ENCODE measurements at places on chromosomes 11 and 22.

DNA sequence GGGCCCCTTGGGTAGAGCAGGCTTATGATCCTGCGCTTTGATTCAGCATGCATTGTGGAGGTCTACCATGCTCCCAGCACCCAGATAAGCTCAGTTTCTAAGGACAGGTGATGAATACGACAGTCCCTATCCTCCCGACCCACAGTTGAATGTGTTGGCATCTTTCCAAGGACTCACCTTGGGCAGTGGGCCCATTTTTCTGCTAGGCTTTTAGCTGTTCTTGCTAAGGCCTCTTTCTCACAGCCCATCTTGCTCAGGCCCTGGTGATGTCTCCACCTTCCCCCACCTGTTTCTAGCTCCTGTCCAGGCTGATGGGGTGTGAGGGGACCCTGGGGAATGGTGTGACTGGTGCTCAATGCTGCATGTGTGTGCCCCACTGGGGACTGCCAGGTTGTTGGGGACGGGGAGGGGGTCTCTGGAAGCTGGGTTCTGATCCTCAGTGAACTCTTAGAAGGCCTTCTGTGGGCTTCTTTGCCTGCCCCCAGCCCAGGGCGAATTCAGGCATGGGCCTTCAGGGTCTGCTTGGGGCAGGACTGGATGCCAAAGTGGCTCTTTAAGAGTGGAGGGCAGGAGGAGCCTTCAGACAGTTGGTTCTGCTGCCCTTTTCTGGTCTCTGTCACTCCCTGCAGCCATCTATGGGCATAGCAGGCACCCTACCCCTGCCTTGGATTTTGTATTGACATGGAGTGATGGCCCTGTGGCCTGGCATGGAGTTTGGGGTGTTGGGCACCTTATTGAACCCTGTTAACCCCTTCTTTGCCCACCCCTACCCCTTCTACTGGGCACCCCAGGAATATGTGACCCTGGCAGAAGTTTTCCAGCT, 33.1 kb downstream of the PHLDB1 start:
- DNase-seq, result peak; percentile 24

- no peak for DNase-seq
Observed at GRCh38 chr11:67600324-67601029, 6.3 kb upstream of the NDUFV1 start.

DNA sequence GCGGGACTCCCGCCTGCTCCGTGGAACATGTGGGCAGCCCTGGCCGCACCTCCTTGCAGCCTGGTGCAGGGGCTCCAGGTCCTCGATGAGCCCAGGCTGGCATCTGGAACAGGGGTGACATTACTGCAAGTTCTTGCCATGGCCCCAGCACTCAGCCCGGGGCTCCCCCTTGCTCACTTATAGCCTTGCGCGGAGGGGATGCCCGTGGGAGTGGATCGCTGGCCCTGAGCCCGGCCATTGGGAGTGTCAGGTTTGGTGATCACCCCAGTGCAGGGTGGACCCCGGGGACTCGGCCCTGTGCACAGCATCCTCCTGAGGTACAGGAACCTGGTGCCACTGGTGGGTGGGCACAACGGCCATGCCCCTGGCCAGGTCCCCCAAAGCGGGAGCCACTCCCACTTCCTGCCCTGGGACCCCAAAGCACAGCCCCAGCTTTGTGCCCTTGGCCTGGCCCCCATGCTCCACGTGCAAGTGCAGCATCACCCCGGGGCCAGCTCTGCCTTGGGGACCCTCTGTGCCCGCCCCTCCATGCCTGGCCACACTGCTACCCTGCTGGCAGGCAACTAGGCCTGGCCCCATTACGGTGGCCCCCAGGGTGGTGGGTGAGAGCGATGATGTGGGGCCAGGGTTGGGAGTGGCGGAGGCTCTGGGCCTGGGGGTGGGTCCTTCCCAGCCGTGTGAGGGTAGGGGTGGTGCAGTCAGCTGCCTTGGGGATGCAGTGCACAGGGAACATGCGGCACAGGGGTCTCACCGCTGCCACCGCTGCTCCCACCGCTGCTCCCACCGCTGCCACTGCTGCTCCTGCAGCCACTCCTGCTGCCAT, 439.8 kb downstream of the TBC1D22A start:
- no peak for DNase-seq

- no peak for DNase-seq
Observed at GRCh38 chr11:95330302-95330701, 99.3 kb upstream of the SESN3 start.

GRCh38 chr11:133579165-133580031, 47.1 kb upstream of the OPCML start:
- DNase-seq, result no peak

GRCh38 chr22:36220451-36220921, 18.8 kb downstream of the APOL2 start:
- no peak for DNase-seq

DNA sequence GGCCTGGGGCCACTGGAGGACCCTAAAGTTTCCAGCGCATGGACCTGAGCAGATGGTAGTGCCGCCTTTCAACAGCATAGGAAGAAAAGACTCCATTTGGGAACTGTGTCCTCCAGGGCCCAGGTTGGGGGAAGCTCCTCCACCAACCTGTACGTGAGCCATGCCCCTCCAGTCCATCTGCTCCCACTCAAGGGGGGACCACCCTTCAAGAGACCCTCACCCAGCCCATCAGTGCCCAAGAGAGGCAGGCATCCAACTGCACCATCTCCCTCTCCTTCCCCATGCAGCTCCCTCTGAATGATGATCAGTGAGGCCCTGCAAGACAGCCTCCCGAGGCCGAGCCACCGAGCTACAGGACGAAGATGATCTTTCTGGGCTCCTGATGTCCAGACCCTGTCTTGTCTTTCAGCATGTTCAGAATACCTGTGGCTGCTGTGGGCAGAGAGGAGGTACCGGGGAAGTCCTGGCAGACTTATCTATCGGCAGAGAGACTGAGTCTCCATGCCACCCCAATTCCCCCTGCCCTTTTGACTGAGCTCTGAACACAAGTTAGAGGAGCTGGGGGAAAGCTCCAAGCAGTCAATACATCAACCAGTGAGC, 25.0 kb upstream of the JAM3 start:
- DNase-seq, result no peak

- no peak for DNase-seq
Observed at GRCh38 chr11:72613450-72613849, 60.8 kb downstream of the PDE2A start.

GRCh38 chr22:25368271-25368670, 148.8 kb downstream of the CRYBB2 start:
- DNase-seq, result no peak

- no peak for DNase-seq
Observed at GRCh38 chr11:76659672-76660532, 10.6 kb downstream of the LRRC32 start.

GRCh38 chr11:68575025-68575665, 109.2 kb upstream of the GAL start:
- no peak for DNase-seq

- DNase-seq, result no peak
Observed at GRCh38 chr11:108857382-108857781, 192.5 kb downstream of the DDX10 start.

GRCh38 chr11:134275534-134276395, at the start of gene GLB1L3:
Gene GLB1L3 (plus strand): TSS chr11:134276379. CDS start chr11:134276741, 362 bp downstream.
- peak; percentile 69 for DNase-seq

DNA sequence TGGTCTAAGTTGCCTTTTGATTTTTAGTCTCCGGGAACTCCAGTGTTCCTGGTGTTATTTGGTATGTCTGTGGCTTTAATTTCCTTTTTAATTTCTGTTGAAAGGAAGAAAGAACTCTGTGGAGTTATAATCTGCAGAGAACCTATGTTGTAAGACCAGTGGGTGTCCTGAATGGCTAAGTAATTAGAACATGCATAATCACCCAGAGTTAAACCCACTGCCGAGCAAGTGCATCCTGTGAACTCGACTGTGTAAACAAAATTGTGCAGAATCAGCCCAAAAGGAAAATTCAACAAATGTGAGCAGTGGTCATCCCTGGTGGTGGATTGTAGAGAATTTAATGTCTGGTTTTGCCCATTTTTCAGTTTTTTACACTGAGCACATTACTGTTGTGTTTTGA, 162.5 kb downstream of the COMMD9 start:
- DNase-seq, result no peak

- no peak for DNase-seq
Observed at GRCh38 chr11:77320351-77320750, 18.9 kb upstream of the GDPD4 start.
